ENCODE measurements at places on chromosomes 4 and X.
A peak's percentile ranks its signal among the peaks of the same experiment; 100 is the strongest.

DNA sequence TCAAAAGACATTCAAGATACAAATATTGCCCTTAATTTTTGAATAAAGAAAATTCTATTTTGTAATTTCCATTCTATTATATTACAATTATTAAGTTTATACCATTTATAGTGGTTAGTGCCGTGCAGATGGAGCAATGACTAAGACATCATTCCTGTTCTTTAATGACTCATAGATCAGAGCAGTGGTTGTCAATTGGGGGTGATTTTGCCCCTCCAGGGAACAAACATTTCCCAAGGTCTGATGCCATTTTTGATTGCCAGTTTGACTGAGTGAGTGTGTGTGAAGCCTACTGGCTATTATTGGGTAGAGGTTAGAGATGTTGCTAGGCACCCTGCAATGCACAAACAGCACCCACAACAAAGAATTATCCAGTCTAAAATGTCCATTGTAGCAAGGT, 97.9 kb upstream of the DDIT4L start:
- no peak for DNase-seq

DNA sequence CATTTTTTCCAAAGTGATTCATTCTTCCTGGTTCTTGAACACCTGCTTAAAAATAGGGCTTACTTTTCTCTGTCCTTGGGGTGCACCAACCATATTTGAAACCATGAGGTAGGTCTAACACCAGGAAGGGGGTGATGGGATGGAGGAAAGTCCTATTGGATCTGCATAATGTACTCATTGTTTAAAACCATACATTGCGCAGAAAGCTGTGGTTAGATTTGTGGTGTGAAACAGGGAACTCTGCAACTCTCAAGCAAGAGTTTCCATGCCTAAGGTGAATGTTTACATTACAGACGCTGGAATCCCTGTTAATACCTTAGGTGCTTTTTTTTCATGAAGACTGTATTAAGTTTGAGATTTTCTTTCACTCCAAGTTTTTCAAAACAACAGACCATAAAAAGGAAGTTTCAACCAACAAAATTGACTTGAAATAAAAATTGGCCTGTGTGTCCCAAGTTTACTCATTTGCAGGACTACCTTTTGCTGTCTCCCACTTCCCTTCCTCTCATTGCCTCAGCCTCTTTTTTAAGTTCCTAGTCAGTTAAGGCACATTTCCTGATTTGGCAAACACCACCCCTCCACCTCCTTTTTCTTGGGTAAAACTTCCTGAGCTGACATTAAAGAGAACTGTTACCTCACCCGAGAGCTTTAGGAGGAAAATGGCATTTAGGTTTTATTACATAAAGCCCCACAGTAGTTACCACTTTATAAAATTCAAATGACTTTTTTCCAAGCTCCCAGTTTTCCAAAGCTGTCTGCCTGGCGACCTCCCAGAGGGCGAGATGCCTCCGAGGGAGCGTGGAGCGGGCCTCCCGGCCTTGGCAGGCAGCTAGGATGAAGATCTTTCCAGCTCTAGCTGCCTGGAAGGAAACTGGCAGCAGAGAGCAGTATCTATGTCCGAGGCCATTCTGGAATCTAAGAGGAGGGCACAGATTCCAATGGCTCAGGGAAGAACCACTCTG, 47.9 kb upstream of the RBPJ start:
- no peak for DNase-seq

DNA sequence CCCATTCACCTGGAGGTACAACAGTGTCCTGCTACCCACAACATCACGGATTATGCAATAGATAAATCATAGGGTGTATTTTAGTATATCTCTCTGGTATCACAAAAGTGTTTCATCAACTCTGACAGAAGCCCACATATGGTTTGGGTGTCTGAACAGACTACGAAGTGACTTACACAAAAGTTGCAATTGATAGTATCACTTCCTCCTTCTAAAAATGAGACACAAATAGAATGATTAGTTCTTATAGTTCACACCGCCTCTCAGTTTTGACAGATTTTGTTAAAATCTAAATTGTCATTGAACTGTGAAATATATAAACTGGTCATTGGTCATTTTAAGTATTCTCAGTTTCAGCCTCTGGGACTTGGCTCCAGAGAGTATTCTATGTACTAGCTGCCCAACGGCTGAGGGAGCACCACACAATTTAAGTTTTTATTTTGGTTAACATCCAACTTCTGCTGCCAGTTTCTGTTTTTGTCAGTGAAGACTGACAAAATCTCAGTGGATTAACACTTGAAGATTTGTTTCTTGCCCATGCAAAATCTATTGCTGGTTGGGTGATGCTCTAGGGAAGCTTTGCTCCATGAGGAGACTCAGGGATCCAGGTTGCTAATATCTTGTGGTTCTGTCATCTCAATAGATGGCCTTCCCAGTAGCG, 113.8 kb upstream of the PUDP start:
- no peak for DNase-seq

DNA sequence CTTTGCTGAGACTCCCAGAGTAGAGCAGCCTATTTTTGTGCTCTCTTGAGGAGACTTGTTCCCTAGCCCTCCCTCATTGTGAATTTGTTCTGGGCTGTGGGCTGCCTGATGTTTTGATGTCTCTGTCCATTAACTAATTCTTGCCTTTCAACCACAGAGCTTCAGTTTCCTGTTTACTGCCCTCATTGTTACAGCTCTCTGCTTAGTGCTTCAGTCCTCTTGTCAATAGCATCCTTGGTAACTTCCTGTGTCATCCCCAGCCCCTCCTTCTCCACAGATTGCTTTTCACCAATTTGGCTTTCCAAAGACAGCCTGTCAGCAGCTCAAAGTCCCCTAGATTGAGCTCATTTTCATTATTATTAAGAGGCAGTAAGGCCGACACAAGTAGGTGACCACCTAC, 69.9 kb downstream of the COX7B2 start:
- DNase-seq, result peak; percentile 65

- DNase-seq, result no peak
Observed at GRCh38 chr4:47154816-47155370, 123.5 kb downstream of the GABRB1 start.

GRCh38 chr4:2630556-2631273, 94.3 kb downstream of the FAM193A start:
- no peak for DNase-seq

DNA sequence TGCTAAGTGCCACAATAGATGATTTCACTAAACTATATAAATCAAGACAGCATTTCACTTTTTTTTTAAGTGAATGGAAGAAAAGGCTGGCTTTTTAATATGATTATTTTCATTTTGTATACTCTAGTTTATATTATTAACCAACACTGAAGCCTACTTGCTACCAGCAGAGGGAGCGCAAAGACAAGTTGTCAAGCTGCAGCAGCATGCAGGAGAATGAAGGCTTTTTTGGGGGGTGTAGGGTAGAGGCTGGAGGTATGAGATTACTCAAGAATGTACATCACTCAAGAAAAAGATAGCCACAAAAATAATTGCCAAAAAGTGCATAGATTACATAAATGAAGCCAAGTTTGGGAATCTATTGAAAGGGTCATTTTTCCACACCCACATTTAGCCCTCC, 519.5 kb downstream of the FGF13 start:
- DNase-seq, result no peak

GRCh38 chrX:50814701-50815100, 707 bp upstream of the SHROOM4 start:
- no peak for DNase-seq

DNA sequence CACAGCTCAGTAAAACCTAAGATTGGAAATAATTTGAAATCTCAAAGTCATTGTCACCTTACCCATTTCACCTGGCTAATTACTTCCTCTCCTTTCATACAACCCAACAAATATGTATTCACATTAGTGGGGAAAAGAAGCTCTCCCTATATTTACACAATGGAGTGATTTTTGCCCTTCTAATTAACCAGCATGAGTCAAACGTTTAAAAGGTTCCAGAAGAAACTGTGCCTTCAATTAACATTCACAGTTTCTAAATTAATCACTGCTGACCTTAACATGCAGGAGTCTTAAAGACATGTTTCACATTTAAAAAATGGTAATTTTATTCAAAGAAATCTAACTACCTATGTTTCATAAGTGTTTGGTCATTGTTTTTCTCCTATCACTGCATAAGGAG, 254.6 kb downstream of the CBLL2 start:
- peak; percentile 64 for DNase-seq

GRCh38 chr4:1359144-1359501, 12.1 kb downstream of the UVSSA start:
- DNase-seq, result no peak

DNA sequence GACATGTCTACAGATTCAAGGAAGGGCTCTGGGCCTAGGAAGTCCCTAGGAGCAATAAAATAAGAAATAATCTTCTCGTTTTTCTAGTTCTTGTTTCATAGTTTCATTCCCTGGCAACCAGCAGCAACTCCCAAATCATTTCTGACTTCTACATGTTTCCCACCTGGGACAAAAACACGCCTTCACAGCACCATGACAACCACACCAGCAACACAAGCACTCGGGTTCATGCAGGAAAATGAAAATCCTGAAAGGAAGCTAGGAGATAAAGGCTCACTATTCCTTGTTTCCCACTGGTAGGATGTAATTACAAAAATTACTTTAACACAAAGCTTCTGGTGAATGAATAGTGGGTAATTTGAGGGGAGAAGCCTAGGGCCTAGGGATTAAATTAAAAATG, 158.9 kb downstream of the ADAMTS3 start:
- DNase-seq, result no peak

GRCh38 chr4:15996773-15997172, 33.8 kb upstream of the FGFBP2 start:
- DNase-seq, result no peak

GRCh38 chr4:167117273-167117672, 117.0 kb downstream of the SPOCK3 start:
- no peak for DNase-seq

DNA sequence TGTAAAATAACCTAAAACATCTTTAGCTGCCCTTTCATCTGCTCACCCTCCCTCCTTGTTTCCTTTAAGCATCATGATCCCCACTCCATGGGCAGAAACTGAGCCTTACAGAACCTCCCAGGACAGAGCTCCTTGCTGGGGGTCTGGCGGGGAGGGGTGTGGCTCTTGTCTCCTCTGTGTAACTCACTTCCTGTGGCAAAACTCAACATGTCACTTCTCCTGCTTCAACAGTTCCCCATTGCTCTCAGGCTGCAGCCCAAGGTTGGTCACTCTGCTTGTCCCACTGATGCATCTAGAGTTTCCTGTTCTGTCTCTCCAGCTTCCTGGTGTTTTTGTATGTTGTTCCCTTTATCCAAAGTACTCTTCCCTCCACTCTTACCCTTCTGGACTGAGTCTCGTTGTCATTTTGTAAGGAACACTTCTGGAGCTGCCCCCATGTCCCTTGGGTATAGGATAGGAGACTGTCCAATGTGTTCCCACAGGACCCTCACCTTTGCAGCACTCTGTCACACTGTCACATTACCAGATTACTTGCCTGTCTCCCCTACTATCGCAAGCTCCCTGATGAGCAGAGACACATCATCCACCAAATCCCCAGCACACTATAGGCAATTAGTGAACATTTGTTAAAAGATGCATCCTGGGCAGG, 19.6 kb downstream of the TMEM31 start:
- DNase-seq, result no peak

DNA sequence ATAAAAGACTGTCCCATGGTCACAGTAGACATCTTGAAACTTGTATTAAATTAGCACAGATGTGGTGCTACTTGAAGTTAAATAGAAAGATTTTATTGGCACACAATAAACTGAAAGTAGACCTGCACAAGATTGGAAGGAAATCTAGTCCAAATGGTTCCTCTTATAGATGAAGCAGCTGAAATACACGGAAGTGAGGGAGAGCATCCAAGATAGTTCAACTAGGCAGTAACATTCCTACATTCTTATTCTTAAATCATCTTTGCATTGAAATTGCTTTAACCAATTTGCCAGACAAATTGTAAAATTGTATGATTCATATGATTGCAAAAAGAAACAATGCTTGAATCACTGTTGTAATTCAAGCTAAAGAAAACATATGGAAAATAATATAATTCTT, 87.6 kb upstream of the VCX3B start:
- DNase-seq, result no peak

DNA sequence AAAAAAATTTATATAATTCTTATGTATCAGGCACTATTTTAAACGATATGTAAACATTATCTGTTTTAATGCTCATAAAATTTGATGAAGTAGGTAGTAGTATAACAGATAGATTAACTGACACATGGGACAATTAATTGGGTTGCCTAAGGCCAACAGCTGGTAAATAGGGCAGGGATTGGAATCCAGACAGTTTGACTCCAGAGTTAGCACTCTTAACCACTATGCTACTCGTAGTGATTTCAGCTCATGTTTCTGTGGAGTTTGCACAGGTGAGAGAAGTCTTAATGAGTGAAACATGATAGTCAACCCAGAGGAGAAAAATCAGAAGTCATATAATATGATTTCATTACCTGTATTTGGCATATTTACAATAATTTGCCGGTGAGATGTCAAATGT, 126.0 kb upstream of the WDFY3 start:
- peak; percentile 1 for DNase-seq

DNA sequence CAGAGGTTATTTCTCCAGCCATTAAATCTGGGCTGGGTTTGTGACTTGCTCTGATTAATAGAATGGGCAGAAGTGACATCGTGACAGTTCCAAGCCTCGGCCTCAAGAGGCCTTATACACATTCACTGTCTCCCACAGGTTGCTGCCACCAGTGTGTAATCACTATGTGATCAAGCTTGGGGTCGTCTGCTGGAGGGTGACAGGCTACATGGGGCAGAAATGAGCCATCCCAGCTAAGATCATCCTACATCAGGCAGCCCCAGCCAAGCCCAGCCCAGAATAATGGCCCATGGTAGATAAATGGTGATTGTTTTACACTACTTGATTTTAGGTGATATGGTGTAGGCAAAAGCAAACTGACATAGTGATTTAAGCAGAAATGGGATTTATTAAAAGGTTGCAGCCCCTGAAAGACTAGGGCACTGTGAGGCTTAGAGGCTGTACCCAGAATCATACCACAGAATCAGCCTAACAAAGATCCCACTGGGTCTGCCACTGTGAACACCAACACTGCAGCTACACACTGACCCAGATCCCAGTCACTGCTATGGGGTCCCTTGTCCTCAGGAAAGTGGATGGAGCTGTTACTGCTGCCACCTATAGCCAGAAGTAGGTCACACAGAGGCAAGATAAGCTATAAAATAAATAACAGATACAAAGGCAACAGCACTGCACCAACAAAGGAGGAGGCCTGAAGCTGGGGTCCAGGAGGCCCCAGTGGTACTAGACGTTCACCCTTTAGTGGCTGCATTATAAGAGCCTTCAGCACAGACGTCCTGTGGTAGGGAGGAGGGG, 159.6 kb upstream of the RBPJ start:
- no peak for DNase-seq

DNA sequence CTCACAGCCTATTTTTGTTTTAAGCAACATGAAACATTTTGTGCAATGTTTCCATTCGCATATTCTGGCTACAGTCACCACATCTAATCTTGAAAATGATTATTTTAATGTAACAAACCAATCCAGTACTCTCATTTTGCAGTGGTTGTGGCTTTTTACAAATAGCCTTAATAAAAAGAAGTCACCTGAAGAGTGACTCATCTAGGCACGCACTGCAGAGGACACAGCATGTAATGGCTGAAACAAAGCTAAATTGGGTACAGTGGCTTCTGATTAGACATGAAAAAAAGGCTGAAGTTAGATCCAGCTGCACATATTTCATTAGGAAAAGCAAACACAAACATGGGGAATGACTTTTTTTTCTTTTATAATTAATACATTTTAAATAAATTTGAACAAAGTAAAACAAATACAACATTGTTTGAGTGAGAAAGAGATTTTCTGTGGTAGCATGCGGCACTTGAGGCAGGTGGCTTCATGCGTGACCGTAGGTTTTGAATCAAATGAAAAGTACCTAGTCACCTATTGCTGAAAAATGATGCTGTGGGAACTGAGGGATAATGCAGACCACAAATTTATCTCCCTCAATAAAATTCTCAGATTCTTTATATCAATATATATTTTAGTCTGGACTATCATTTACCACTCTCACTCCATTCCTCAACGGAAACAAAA, 240.8 kb upstream of the DDX53 start:
- DNase-seq, result no peak

Data from NCI-H748 treated with DMSO at 0.1 percent for 48 hours (cell line).